Left cardiac atrium (tissue), 4 donors: ENCODE measurements at places on chromosomes 3 and 15. TPM values are rescaled to one million over a fixed set of nuclear protein-coding genes. Genes with fewer than 3 reads are reported as not detected.

CPN2 gene
- not detected for total RNA-seq

GNAT1 gene
- not detected for total RNA-seq

DNA sequence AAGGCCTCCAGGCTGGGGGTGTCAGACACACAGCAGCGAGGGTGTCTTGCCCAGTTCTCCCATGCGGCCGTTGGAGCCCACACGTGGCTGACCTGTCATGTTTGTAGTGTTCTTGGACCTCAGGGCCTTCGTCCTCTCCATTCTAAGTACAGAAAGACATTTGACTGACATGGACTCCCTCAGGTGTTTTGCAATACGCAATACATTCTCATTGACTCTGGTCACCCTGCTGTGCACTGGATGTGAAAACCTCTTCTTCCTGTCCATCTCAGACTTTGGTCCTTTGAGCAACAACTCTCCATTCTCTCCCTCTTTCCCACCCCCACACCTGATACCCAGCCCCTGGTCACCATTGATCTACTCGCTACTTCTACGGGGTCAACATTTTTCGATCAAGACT lies 28.9 kb upstream of the ACAD9 start:
- DNase-seq, result no peak

GRCh38 chr3:22977042-22977441 lies 226.1 kb upstream of the UBE2E2 start:
- DNase-seq, result no peak

- no peak for DNase-seq
Observed at GRCh38 chr15:52037889-52038505, 19.0 kb downstream of the MAPK6 start.

DNA sequence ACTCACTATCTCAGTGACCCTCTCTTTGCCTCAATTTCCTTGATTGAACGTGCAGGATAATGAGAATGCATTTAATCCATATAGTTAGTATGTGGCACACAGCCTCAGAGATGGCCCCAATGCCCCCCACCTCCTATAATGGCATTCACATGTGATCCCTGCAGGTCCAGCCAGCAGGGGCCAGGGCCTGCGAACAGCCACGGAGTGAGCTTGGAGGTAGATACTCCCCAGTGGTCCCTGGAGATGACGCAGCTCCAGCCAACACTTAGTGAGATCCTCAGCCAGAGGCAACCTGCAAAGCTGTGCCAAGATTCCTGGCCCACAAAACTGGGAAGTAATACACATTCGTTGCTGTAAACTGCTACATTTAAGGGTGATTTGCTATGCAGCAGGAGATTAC lies 184.9 kb upstream of the NSMCE3 start:
- DNase-seq, result no peak

GRCh38 chr3:53750253-53751210 lies 95.7 kb downstream of the CHDH start:
- no peak for DNase-seq

- no peak for DNase-seq
Observed at GRCh38 chr15:36053746-36054145, 507.8 kb upstream of the DPH6 start.

- DNase-seq, result no peak
Observed at GRCh38 chr3:172125053-172125452, 85.7 kb downstream of the FNDC3B start.

- DNase-seq, result peak; percentile 71
Observed at GRCh38 chr15:51759557-51760070, 8.2 kb downstream of the TMOD2 start.

DNA sequence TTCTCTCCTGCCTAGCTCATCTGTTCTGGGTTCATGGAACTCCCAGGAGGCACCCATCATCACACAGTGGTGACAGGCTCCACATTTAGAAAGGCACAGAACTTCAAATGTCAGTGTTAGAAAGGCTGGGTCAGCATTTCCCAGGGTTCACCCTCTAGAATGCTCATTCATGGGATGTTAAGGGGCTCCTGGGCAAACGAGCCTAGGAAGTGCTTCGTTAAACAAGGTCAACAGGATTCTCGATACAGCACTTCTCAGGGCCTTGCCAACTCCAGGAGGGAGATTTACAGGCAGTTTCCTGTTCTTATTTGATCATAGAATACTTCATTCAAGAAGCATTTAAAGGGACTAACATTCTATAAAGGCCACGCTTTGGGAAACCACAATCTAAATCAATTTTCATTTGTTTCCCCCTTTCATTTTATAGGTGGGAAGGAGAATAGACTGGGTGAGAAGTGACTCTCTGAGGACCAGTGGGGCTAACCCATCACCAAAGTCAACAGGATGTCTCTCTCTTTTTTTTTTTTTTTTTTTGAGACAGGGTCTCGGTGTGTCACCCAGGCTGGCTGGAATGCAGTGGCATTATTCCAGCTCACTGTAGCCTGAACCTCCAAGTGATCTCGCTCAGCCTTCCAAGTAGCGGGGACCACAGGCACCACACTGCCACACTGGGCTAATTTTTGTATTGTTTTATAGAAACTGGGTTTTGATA lies 14.3 kb downstream of the IGDCC4 start:
- no peak for DNase-seq
